ENCODE measurements at places on chromosomes 3 and 15. TPM values are rescaled to one million over a fixed set of nuclear protein-coding genes. Genes with fewer than 3 reads are reported as not detected.

DNA sequence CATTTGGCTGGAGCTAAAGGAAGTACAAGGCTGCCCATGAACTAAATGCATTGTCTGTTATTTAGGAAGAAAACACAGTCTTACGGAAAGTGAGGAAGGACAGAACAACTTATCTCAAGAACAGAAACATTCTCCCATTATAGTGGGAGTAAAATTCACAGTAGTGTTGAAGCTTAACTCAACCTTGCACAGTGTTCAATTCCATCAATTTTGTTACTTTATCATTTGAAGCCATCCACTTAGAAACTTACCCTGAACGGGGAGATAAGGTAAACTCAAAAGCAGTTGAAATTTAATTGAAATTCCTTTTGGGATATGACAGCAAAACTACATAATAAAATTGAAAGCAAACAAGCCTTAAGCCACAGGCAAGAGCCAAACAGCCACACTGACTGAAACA lies 186.9 kb downstream of the PCCB start:
- DNase-seq = no peak

DNA sequence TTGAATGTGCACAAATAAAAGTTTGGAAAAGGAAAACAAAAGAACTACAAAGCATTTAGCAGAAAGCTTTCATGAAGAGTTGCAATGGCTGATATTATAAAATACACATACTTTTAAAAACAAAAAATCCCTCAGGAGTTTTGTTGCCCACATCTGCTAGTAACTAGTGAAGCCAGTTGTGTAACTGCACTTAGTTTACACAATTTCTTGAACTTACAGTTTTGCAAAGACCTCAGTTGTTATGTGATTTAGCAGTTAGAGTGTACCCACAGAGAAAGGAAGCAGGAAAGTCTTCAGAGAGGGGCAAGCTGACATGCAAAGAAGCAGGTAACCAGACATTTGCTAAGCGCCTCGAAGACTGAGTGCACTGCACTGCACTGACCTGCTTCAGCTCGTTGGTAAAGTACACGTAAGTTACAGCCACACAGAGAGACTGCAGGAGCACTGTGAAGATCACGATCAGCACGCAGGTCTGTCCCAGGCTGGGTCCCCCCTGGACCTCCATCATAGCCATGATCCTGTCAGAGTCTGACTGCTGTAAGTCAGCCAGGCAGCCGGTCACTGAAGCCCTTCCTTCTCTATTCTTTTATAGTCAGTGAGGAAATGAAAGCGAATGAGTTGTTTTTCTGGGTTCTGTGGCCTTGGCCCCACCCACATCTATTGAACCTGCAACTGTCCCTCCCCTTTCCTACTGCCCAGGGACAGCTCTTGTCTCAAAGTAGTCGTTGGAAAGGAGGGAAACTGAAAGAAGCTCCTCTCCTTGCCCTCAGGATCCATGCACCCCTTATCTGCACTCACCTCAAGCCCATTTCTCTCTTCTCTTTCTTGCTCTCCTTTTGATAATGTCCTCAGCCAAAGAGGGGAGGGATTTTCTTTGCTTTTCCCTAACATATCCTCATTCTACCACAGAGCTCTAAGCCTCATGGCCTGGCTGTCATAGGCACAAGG lies at the start of gene TNFSF10:
Gene TNFSF10, minus strand, starts transcription at position 560 of the 948 bp plus-strand sequence. Its CDS starts 46 bp downstream, at position 514.
- DNase-seq = no peak

GRCh38 chr15:92654662-92655061 lies 913 bp downstream of the FAM174B start:
- peak; percentile 19 for DNase-seq

DNA sequence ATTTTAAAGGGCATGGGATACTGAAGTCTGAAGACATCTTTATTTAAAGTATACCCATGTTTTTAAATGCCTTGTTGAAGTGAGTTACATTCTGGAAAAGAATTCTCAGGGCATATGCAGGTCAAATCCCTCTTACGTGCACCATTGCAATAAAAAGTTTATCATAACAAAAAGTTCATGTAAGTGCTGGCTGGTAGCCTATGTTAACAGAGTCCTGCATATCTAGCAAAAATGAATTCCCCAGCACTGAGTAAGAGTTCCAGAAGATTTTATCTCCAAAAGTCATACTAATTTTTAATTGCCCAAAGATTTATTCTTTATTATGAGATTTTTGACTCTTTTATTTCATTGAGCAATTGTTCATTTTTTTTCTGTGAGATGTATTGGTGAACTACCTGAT lies 104.7 kb upstream of the ROBO1 start:
- DNase-seq = no peak

GRCh38 chr3:104564045-104564643 lies 802.6 kb upstream of the ALCAM start:
- DNase-seq = no peak

DNA sequence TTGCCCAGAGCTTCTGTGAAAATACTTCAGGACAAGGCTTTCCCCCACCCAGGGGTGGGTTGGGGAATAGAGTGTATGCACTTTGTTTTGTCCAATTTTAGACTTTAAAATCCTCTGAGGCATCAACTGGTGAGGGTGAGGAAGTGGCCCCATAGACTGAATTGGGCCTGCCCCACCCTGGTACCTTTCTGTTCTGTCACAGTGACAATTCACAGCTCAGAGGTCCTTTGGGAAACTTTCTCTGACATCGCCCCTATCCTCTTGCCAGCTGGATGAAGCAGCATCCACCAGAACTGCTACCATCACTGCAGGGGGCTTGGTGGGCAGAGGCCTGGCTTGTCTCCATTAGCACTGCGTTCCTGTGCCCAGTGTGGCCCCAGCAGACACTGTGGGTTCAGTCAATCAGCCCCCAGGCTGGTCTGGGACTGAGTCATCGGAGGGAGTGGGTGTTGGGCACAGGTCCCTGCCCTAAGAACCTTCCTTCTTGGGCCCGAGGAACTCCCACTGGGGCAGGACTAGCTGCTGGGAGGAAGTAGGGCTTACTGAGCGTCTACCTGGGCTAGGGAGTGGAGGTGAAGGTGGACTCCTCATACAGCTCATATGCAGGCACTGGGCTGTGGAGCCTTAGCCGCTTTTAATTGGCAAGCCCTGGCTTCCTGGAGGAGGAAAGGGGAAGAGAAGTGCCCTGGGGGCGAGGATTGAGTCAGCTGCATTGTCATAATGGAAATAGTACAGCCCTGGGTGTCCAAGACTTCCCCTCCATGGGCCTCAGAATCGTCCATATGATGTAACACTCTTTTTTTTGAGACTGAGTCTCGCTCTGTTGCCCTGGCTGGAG lies 1.5 kb upstream of the PPM1M start:
- no peak for DNase-seq

The STXBP5L gene
- not detected for total RNA-seq

The MESP1 gene
- total RNA-seq = 2.1 TPM

The CCDC80 gene
- 1,947 TPM for total RNA-seq
